ENCODE measurements at places on chromosomes 6 and 20. TPM values are rescaled to one million over a fixed set of nuclear protein-coding genes. Genes with fewer than 3 reads are reported as not detected.

DNA sequence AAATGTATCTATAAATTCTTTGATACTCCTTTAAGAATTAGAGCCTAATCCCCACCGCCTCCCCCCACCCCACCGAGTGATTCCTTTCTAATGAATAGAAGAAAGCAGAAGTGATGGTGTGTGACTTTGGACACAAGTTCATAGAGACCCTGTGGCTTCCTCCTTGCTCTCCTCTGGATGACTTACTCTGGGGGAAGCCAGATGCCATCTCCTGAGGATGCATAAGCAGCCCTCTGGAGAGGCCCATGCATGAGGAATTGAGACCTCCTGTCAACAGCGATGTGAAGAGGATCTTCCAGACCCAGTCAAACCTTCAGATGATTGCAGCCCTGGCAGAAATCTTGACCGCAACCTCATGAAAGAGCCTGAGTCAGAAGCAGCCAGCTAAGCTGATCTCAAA, 21.1 kb downstream of the AHCY start:
- no peak for DNase-seq

GRCh38 chr6:110530671-110531070, 54.3 kb upstream of the SLC22A16 start:
- DNase-seq = no peak

TEAD3 gene
- 0.47 TPM for total RNA-seq

DNA sequence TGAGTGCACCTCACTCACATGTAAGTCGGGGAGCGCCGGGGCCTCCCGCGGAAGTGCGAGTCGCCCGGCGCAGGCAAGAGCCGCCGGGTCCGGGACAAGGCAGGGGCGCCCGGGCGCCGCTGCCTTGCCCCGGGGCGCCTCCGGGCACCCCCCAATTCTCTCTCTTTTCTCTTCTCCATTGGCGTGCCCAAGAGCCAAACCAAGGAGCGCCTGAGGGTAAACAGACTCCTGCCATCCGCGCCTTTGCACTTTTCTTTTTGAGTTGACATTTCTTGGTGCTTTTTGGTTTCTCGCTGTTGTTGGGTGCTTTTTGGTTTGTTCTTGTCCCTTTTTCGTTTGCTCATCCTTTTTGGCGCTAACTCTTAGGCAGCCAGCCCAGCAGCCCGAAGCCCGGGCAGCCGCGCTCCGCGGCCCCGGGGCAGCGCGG, 36.8 kb downstream of the GNAS start:
- no peak for DNase-seq

GRCh38 chr6:34243901-34244884, 4.6 kb downstream of the SMIM29 start:
- DNase-seq = no peak

All from naive thymus-derived CD8-positive, alpha-beta T cell (primary cell).